Stimulated activated CD8-positive, alpha-beta memory T cell treated with anti-CD3 and anti-CD28 coated beads, Interleukin-7, amount 100 ng/mL, for 1 hour (primary cell): ENCODE measurements at places on chromosomes 3 and 15.

- DNase-seq, result no peak
Observed at GRCh38 chr3:15633159-15633558, 31.6 kb downstream of the BTD start.

- DNase-seq, result peak; percentile 51
Observed at GRCh38 chr3:123328851-123329635, 119.8 kb downstream of the ADCY5 start.

DNA sequence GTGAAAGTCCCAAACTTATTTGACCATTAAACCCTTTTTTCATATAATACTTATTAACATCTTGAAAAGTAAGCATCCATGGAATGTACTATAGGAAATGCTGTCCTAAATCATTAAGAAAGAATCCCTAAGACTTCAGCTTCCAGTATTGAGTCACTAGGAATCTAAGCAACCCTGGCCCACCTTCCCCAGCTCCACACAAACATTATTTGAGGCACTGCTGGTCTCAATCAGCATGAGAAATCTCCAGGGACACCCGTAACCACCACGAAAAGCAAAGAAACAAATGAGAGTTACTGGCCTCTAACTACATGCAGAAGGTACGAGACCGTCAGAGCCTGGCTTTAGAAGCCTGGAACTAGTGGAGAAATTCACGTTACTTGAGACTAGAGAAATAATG lies 68.2 kb downstream of the POLQ start:
- DNase-seq, result no peak

DNA sequence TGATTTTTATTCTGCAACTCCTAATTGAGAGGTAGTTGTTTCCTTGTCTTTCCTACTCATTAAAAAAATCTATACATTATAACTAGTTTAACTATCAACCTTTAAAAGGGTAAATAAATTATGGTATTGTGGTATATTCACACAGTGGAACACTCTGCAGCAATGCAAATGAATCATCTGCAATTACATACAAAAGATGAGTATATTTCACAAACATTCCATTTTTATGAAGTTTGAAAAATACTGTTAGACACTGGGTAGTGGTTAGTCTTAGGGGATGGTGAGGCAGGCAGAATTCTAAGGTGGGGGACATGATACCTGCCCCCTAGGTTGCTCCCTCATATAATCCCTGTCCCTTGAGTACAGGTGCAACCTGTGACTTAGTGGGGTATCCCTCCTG lies 44.0 kb upstream of the MAGI1 start:
- no peak for DNase-seq
